Stimulated activated CD8-positive, alpha-beta memory T cell treated with anti-CD3 and anti-CD28 coated beads, Interleukin-4, amount 100 ng/mL, for 1 hour (primary cell): ENCODE measurements at places on chromosomes 7 and 10.

DNA sequence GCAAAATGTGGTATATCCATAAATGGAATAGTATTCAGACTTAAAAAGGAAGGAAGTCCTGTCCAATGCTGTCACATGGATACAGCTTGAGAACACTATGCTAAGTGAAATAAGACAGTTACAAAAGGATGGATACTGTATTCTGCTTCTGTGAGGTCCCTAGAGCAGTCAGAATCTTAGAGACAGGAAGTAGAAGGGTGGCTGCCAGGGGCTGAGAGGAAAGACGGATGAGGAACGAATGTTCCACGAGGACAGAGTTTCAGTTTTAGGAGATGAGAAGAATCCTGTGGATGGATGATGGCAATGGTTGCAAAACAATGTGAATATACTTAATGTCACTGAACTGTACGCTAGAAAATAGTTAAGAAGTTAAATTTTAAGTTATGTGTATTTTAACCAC is 3.8 kb downstream of the PRKCQ start:
- DNase-seq, result no peak

DNA sequence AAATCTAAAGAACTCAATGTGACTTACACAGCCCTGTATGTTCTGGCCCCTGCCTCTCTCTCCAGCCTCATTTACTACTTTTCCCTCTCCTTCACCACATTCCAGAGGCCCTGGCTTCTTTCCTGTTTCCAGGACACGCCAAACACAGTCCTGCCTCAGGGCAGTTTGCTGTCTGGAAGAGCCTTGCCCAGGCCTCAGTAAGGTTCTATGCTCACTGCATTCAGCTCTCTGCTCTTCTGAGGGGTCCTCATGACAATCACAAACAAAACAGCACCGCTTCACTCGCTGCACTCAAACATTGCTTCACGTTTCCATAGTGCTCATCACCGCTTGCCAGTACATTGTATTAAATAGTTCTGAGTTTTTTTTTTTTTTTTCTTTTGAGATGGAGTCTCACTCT is 35.1 kb upstream of the GARS1 start:
- no peak for DNase-seq

GRCh38 chr7:153943861-153944260 is 108.3 kb upstream of the DPP6 start:
- no peak for DNase-seq

- no peak for DNase-seq
Measured at GRCh38 chr7:27689591-27690164, 27.0 kb upstream of the HIBADH start.

DNA sequence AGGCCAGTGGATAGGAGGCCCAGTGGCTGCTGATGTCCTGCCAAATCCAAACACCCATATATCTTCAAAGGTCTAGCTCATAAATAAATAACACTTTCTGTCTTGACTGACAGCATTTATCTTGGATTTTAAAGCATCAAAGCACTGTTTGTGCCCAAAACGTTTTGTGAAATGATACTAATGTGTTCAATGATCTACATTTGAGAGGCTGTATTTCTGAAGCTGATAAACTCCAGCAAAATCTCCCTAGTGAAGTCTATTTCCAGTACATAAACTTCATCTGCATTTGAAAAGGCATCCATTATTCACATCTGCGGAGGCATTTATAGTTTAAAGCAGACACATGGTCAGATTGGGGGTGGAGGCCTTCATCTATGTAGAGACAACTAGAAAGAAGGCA is 276.3 kb downstream of the HPSE2 start:
- DNase-seq, result no peak

- DNase-seq, result no peak
Measured at GRCh38 chr7:42522227-42522991, 285.4 kb upstream of the GLI3 start.

GRCh38 chr7:159032753-159033472 is 111.8 kb downstream of the VIPR2 start:
- no peak for DNase-seq

DNA sequence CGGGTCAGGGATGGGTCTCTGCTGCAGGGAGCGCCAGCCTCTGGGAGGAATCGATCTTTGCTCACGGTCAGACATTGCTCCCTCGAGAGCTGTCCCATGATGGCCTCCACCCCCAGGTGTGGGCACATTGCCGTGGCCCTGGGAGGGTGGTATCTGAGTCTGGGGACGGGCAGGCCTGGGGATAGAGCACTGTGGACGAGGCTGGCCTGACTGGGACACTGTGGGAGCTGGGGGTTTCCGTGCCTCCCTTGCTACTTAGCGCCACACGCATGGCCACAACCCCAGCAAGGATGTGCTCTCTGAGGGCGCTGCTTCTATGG is 55.7 kb downstream of the JAKMIP3 start:
- no peak for DNase-seq
